GM12864 (cell line): ENCODE measurements at places on chromosomes 2 and 18.

- no peak for DNase-seq
These were observed 61.1 kb downstream of the CABLES1 start for GRCh38 chr18:23196119-23197007.

DNA sequence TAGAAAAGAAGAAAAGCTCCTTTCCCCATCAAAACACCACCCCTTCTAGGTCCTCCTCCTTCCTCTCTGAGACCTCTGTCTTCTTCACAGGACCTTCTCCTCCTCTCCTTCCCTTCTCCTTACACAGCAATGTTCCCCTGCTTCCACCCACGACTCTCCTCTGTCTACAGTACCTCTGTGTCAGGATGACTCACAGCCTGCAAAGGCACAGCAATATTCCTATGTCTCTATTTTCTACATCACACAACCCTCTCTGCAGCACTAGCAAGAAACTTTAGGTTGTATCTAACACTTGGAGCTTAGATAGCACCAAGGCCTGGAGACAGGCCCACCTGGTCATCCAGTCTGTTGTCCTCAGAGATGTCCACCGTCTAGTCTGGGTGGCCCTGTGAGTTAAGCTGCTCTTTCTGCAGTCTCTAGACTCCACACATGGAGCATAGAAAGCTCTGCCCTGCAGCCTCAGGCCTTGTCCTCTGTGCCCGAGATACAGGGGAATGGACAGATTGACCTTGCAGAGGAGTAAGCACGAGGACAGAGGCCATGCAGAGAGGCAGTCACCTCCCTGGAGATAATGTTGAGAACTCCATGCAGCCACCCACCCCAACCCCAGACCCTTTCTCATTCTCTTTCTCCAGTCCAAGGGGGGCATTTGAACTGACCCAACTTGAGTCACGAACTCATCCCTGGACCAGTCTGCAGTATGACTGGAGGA is 212.0 kb downstream of the TNS1 start:
- DNase-seq = no peak

DNA sequence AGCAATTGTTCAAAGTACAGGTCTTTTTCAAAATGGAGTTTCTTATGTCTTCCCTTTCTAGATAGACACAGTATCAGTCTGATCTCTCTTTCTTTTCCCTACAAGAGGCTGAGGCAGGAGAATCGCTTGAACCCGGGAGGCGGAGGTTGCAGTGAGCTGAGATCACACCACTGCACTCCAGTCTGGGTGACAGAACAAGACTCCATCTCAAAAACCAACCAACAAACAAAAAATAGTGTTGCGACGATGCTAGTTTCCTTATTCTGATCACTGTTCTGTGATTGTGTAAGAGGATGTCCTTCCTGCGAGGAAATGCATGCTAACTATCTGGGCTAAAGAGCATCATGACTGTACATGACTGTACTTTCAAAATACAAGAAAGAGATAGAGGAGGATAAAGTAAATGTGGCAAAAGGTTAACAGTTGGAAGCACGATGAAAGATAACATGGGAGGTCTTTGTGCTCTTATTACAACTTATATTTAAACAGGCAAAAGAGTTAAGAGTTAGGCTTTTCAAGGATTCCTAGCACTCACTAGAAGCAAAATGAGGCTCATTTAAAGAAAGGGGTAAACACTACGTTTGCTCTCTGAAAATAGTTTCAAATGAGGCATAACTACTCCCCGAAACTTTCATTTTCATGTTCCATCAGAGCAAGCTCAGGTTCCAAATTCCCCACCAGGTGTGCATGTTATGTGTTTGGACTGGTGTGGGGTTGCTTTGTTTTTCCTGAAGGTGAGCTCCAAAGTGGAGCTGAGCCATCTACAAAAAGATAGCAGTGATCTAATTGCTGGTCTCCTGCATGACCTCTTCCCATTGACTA is 23.8 kb downstream of the SOWAHC start:
- peak; percentile 55 for DNase-seq

DNA sequence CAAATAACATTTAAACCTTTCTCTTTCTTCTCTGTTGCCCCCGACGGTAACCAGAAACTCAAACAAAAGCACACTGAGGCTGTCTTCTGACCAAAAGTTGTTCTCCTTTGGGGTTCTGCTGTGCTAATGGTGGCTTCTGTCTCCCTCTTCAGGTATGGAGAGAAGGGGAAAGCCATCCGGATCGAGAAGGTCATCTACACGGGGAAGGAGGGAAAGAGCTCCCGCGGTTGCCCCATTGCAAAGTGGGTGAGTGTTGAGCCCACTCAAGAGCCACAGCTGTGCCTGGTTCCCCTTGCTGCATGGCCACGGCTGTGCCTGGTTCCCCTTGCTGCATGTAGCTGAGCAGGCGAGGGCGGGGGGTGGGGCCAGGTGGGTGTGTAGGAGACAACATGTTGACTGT is 67.4 kb downstream of the BOLA3 start:
- no peak for DNase-seq

- no peak for DNase-seq
These were observed 640.5 kb downstream of the PLCL1 start for GRCh38 chr2:198444800-198445287.

GRCh38 chr2:195586062-195586714 is 70.8 kb upstream of the SLC39A10 start:
- DNase-seq = no peak

GRCh38 chr2:229445501-229446211 is 174.6 kb upstream of the PID1 start:
- no peak for DNase-seq

- DNase-seq = no peak
These were observed 5.1 kb downstream of the SULT1C3 start for GRCh38 chr2:108244667-108245414.
